Left lung (tissue), 14 donors: ENCODE measurements at places on chromosomes 4 and X.

DNA sequence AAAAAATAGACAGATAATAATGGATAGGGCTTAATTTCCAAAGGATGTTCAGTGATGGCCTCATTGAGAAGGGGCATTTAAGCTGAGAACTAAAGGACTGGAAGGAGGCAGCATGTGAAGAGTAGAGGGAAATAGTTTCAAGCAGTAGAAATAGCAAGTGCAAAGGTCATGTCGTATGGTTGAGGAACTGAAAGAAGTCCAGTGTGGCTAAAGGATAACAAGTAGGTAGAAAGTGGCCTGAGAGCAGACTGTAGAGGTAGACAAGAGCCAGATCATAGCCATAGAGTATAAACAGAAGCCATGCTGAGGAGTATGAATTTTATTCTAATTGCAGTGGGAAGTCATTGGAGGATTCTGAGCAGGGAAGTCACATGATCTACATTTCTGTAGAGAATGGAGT, 72.3 kb downstream of the GRIA3 start:
- DNase-seq, result no peak

DNA sequence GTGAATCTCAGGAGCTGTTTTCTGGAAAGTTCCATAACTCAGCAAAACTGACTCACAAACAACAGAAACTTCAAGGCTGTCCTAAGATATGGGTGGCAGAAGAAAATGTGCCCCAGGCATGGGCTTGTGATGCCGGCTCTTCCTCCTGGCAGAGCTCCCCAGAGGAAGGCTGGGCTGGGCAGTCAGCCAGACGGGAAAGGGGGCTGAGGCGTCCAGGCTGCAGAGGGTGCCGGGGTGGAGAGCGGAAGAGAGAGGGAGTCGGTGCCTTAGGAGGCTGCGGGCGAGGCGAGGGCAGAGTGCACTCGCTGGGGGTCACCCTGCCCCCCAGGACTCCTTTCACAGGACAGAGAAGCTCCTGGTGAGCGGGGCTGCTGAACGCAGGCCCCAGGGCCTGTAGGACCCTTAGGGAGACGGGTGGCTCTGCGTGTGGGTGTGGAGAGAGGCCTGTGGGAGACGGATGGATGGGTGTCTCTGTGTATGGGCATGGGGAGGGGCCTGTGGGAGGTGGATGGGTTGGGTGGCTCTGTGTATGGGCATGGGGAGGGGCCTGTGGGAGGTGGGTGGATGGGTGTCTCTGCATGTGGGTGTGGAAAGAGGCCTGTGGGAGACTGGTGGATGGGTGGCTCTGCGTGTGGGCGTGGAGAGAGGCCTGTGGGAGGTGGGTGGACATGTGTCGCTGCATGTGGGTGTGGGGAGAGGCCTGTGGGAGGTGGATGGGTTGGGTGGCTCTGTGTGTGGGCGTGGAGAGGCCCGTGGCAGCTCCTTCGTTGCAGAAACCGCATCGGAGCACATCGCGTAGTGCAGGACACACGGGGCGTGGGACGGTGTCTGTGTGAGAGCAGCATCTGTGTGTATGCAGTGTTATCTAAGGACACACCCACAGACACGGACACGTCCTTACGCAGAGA, 15.9 kb downstream of the PCGF3 start:
- DNase-seq, result peak; percentile 48

DNA sequence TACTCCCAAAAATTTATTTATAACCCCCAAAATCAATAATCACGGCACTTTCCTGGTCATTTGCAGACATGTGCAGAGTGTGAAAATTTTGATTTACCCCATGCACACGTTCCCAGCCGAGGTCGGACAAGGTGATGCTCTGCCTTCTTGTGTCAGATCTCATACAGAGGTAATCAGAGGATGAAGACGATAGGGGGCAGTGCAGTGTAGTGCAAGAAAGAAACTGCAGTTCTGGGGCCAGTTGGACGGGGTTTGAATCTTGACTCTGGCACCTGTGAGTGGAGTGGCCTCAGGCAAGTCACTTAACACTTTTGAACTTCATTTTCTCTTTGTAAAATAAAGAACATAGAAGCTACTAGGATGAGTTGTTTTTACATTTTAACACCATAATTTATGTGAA, 88.4 kb downstream of the FRMPD3 start:
- DNase-seq, result no peak

- DNase-seq, result no peak
These were observed 209.4 kb upstream of the UGT8 start for GRCh38 chr4:114389070-114389685.

- no peak for DNase-seq
These were observed 22.4 kb downstream of the GAB1 start for GRCh38 chr4:143358923-143359643.

GRCh38 chr4:108900018-108900580, 137.2 kb upstream of the ETNPPL start:
- DNase-seq, result no peak

GRCh38 chr4:99052902-99053301, 35.7 kb downstream of the ADH5 start:
- DNase-seq, result no peak

GRCh38 chrX:20005883-20006282, 15.0 kb upstream of the BCLAF3 start:
- no peak for DNase-seq

- DNase-seq, result no peak
These were observed 24.2 kb upstream of the SLC2A9 start for GRCh38 chr4:10045481-10045880.

DNA sequence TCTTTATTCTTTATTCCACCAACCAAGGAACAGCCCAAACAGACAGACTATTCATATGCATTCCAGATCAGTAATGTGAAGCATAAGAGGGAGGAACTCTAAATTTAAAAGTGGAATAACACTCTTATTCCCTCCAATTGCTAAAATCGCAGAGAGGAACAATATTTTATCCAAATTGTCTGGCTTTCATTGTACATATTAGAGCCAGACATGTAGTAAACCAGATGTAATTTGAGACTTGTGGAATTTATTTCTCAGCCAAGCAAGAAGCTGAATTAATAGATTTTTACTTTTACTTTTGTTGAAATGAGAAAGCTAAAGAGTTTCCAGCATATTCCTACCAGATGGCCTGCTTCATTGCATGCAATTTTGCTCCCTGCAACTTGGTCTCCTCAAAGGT, 674.6 kb upstream of the SLIT2 start:
- DNase-seq, result no peak

DNA sequence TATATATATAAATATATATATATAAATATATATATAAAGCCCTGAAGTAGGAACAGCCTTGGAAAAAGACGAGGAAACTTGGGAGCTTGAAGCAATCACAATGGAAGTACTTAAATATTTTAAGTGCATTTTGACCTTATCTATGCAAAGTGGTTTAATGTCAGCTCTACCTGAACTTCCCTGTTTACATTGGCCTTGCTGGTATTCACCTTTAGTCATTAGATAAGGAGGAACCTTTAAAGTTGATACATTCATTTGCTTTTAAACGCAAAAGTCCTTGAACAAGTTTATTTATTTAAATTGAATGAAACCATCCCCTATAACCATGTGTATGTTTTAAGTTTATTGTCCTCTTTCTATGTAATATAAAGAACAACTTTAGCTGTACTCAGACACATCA, 166.7 kb upstream of the ANKRD50 start:
- DNase-seq, result no peak

- no peak for DNase-seq
These were observed 115.0 kb downstream of the CEP44 start for GRCh38 chr4:174398728-174399127.

- peak; percentile 83 for DNase-seq
These were observed 94.2 kb downstream of the GPAT3 start for GRCh38 chr4:83629945-83630721.

- no peak for DNase-seq
These were observed 368.7 kb downstream of the MID1IP1 start for GRCh38 chrX:39169976-39170375.

DNA sequence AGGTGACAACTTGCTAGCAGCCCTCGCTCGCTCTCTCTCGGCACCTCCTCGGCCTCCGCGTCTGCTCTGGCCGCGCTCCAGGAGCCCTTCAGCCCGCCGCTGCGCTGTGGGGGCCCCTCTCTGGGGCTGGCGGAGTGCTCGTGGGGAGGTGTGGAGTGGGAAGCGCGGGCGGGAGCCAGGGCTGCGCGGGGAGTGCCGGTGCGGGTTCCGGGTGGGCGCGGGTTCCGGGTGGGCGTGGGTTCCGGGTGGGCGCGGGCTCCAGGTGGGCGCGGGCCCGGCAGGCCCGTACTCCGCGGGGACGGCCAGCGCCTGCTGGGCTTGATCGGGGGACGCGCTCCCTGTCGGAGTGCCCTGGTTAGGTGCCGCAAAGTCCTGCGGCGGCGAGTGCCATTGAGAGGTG, 384.3 kb downstream of the GPM6A start:
- peak; percentile 70 for DNase-seq

DNA sequence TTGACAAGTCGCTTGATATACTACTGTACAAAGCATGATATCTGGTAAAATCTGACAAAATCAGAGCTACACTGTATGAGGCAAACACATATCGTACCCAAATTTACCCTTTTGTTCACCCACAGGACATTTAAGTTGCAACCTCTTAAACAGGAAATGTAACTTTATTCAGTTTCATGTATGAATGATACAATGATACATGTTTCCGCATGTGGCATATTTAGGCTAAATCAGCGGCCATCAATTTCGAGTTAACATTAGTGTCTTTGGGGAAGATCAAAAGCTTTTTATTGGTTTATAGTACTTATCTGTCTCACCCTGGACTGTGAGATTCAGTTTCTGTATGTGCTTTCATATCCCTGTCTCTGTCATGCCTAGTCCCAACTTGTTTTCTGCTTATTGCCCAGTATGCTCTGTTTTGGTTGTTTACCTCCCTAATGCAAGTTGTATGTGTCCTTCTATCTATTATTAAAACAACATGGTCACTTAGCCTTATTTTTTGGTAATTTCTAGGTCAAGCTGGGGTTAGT, 97.3 kb upstream of the HPRT1 start:
- DNase-seq, result no peak

- DNase-seq, result no peak
These were observed 337.1 kb upstream of the CTSO start for GRCh38 chr4:156290811-156291210.

GRCh38 chr4:171017593-171017992, 795.6 kb upstream of the GALNTL6 start:
- DNase-seq, result no peak

- DNase-seq, result no peak
These were observed 19.0 kb downstream of the GAB3 start for GRCh38 chrX:154731881-154732280.

- DNase-seq, result no peak
These were observed 7.3 kb upstream of the CUL4B start for GRCh38 chrX:120568035-120568434.

DNA sequence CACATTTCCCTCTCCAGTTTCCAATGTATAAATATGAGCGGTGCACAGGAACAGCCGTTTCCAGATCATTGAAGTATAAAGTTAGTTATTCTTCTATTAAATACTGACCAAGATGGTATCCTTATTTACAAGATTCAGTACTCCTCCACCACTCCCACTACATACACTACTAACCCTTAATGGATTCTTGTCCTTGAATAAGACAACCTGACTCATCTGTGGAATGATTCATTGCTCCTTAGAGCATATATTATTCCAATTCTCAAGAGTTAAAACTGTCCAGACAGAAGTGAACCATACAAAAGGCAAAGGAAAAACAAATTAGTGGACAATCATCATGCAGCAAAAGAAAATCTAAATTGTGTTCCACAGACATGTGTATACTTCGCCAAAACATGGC, 373.3 kb downstream of the IDS start:
- DNase-seq, result no peak

- DNase-seq, result no peak
These were observed 4.5 kb upstream of the ADH4 start for GRCh38 chr4:99148550-99148949.

GRCh38 chrX:86154553-86154952, 6.3 kb downstream of the DACH2 start:
- DNase-seq, result no peak

DNA sequence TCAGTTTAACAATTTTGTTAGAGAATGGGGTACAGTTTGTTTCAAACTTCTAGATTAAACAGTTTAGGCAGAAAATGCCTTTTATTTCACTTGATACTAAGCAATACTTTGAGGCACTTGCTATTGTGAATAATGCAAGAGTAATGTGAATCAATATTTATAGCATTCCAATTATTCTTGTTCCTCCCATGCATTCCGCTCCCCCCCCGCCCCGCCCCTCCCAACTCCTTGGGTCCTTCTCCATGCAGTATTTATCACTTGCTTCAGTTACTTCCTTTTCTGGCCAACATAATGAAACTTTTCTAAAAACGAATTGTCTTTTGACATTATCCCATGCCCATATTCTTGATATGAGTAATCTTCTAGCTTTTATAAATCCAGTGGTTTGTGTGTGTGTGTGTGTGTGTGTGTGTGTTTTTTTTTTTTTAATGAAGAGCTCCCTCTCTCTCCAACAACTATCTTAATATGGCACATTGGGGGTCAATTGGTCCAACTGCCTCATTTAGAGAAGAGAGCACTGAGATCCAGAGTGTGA, 1.6 kb downstream of the BANK1 start:
- DNase-seq, result no peak
